GM13976 (cell line): ENCODE measurements at places on chromosomes 7 and 10.

DNA sequence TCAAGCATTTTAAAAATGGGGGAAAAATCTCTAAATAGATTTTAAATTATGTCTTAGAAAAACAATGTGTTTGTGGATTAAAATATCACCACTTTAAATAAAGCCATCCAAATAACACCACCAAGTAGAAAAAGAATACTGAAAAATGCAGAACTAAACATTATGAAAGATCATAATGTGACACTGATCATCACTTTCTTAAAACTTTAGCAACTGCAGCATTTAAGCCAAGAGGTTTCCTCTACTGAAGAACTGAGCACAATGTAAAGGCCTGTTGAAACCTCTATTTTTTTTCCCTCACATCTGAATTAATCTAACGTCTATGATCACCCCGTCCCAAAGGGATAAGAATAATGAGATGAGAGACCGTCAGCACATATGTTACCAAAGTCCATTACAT, 18.6 kb downstream of the MINDY3 start:
- no peak for DNase-seq

- peak; percentile 21 for DNase-seq
These were observed 4.1 kb downstream of the EMX2 start for GRCh38 chr10:117546581-117547015.

DNA sequence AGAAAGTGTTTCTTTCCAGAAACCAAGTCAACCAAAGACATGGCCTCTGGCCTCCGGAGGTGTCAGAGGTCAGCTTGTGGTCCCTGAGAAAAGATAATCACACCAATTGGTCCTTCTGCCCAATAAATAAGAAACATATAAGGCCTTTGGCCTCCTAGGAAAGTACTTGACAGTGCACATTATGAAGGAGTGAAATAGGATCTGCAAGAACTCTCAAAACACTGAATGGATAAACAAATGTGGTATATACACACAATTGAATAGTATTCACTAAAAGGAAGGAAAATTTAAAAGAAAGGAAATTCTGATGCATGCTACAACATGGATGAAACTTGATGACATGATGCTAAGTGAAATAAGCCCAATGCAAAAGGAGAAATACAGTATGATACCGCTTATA, 35.4 kb upstream of the NRF1 start:
- no peak for DNase-seq

DNA sequence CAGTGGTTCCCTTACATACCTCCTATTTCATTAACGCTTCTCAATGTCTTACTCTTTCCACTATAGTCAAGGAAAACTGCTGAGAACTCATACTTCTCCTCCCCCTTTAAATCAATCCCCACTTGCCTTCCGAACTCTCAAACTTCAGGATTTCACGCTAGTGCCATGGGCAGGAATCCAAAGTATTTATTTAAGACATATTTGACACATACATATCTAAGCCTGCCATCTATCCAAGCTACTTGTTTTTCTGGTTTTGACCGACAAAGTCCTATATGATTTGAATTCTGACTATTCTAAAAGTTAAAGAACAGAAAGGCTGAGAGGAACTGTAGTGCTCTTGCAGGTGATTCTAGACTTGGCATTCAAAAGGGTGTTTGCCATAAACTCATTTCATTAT, 51.8 kb downstream of the CCDC6 start:
- no peak for DNase-seq

DNA sequence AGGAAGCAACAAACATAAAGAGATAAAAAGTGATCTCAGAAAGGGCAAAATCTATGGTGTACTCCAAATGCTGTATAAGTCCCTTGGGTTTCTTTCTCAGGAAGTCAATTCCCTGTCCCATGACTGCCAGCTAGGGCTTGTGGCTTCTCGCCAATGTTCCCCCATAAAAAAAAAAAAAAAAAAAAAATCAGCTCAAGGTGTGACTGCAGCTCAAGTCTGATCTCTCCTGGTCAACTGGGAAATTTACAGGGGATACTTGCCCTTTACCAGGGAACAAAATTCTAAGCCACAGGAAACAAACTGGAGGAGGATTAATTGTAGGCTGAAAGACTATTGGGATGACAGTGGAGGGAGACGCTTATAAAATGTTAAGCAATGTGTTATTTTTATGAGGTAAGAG, 76.0 kb downstream of the PCGF5 start:
- peak; percentile 40 for DNase-seq
